ENCODE measurements at places on chromosomes 3 and 15.
A peak's percentile ranks its signal among the peaks of the same experiment; 100 is the strongest.

GRCh38 chr3:147413686-147414389 lies 4.7 kb downstream of the ZIC1 start:
- no peak for DNase-seq

DNA sequence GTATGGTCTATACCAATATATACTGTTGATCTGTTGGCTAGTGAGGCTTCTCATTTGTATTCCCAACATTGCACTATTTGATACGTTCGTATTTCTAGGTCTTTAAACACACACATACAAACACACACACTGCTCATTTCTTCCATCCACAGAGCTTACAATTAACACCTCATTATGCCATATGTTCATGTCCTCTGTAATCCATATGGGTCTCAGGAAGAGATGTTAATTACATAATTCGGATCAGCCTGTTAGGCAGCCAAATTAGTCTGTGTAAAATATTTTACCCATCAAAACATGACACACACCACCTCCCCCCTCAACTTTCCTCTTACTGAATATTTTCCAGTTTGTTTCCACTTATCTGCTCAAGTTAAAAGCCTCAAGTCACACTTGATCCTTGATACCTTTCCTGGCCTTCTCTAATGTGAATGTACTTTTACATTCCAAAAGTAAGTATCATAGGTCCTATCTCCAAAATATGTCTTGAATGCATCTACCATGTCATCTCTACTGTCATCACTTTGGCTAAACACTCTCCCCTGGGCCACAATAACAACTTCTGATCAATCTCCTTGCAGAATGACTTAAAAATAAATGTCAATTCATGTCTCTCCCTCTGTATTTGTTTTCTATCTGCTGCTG lies 28.2 kb downstream of the EOGT start:
- no peak for DNase-seq

DNA sequence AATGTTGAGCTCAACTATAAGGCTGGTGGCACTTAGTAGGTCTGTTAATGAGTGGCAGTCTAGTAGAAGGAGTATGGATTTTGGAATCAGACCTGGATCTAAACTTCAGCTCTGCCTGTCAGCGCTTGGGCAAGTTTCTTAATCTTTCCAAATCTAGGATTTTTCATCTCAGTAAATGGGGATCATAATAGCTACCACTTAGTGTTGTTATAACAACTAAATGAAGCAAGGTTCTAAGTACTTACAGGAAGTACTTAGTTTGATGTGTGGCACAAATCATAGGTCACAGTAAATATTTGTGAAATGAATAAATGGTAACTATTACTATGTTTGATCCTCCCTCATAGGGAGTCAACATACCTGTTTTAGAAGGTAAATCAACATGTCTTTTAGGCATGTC lies 31.4 kb downstream of the SLC49A4 start:
- DNase-seq, result peak; percentile 8

- DNase-seq, result no peak
These were observed 189.8 kb downstream of the RYR3 start for GRCh38 chr15:33500432-33501195.

DNA sequence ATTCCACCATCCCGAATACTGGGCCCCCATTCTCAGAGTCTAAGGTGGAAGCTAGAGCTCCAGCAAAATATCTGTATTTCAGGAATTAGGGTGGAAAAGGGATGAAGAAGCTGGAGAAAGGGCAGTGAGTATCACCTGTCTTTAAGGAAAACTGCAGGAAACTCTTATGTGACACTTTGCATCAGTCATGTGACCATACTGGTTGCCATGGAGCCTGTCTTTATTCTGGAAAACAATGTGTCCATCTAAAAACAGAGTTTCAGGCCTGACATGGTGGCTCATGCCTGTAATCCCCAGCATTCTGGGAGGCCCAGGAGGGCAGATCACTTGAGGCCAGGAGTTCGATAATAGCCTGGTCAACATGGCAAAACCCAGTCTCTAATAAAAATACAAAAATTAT lies 52.9 kb upstream of the FSIP1 start:
- DNase-seq, result no peak

- DNase-seq, result peak; percentile 97
These were observed 66.5 kb downstream of the LEKR1 start for GRCh38 chr3:156892701-156893100.

DNA sequence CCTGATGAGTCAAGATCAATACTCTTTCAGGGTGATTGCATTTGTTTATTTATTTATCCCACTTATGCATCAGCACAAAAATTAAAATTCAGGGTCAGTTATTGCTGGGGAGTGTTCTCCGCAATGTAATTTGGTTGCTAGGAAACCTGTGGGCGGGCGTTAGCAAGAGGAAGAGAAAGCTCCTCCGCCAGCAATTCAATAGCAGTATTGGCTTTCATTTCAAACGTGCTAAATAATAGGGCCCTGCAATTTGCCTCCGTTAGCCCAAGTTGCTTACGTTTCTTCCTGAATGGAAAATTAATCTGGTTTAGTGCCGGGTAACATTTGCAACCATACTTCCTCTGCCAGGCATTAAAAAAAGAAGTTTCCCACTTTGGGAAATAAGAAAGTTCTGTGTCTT lies 35.5 kb upstream of the PLCL2 start:
- DNase-seq, result no peak

GRCh38 chr15:71591057-71591456 lies 219.3 kb upstream of the NR2E3 start:
- peak; percentile 27 for DNase-seq

- no peak for DNase-seq
These were observed 23.2 kb downstream of the LOXL1 start for GRCh38 chr15:73949496-73949895.

DNA sequence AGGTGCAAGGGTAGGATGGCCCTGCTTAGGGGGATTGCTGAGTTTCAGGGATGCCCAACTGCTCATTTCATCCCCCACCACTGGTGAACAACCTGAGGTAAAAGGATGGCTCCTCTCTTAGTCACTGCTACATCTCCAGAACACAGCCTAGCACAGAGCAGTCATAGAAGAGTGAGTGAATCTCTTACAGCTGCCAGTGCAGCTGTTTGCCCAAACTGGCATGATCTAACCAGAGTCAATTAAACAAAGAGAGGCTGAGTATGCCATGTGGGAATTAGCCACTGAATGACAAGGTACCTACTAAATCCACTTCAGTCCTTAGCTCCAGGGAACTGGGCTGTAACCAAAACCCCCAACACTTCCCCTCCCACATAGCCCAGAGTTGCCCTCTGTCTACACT lies 6.8 kb upstream of the NCKIPSD start:
- no peak for DNase-seq

Data from PC-3 (cell line).